ENCODE measurements at places on chromosomes 7 and 10.

DNA sequence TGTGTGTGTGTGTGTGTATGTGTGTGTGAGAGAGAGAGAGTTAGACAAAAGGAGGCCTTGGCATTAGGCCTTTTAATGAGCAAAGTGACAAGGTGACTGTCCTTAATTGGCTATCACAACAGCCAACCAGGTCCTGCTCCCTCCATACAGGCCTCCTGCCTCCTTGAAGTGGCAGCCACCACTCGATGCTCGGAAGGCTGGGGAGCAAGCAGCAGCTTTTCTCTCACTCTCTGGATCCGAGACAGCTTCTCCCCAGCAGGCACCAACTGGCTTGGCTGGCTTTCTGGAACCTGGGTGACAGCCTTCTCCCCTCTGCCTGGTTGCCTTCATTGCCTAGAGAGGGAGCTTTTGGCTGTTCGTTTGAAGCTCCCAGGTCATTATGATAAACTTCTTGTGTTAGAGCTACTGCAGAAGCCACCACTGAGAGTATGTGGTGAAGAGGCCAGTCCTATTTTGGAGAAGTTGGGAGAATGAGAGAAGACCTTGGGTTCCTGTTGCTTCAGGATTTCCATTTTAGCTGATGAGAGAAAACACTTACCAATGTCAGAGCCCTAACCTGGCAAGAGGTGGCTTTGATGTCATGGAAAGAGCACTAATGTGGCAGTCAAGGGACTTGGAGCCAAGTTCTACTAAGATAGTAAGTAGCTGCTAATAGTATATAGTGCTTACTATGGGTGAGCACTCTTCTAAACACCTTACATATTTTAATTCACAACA lies 37.6 kb downstream of the RPS24 start:
- no peak for DNase-seq

- DNase-seq = no peak
These were observed 951 bp downstream of the ZNF25 start for GRCh38 chr10:37975401-37975991.

DNA sequence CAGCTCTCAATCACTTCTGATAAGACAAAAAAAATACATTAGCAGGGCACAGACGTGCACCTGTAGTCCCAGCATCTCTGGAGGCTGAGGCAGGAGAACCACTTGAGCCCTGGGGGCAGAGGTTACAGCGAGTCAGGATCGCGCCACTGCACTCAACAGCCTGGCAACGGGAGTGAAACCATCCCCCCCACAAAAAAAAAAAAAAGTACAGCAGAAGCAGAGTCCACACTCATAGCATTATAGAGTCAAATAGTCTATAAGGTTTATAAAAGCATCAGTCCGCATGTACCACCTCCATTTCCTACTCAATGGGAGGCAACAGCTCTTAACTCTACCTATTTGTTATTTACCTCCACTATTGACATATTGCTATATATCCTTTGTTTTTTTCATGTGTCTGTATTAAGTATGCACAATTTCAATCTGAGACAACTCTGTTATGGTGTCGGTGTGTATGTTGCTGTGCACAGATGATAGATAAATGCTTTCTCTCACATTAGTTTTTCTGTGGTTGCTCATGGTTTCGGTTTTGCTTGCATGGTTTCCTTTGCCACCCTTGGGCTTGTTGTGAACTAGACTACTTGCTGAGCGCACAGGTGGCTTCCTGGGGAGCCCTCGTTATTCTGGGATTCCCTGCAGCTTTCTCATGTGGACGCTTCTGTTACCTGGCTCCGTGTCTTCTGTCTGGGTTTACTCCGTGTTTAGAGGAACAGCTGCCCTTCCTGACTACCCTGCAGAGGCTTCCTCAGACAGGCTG lies 40.4 kb downstream of the PROSER2 start:
- DNase-seq = no peak

DNA sequence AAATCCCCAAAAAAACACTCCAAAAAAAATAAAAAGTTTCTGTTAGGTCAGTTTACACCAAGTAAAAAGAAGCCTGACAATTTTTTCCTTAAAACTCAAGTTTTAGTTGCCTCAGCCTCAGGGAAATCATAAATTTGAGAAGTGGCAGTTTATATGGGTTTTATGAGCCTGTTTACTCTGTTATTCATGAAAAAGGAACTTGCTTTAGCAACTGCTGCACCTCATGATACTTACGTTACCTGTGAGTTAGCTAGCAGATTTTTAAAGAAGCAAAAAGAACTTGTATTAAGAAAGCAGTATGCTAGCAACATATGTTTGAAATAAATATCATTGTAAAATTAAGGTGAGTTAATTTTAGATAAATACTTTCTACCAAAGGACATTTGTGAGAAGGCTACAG lies 1264.5 kb upstream of the PHF14 start:
- no peak for DNase-seq

DNA sequence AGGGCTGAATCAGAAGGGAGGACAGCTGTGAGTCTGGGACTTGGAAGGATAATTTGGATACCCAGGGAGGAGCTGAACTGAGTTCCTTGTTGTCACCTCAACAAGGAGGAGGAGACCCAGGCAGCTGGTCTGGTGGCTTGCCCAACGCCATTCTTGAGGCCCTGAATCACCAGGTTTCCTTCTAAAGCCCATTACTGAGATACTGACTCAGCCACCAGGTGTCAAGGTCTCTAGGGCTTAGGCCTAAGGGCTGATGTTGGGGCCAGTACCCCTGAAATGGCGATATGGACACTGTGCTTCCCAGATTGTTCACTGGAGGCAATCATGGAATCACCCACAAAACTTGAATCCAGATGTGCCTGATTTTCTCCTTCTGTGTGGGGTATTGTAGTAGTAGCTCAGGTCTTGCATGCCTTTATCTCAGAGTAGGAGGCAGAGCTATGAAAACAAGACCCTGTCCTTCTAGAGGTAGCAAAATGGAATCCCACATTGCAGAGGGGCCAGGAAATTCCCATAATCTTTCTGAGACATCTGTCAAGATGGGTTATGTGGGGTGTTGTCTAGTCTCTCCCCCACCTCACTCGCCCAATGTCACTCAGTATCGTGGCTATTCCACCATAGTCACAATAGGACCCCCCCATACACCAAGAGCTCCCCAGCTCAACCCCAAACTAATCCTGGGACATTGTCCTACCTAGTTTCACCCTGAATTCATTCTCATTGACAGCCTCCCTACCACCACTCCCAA lies 1.8 kb upstream of the ATG9B start:
- DNase-seq = no peak

DNA sequence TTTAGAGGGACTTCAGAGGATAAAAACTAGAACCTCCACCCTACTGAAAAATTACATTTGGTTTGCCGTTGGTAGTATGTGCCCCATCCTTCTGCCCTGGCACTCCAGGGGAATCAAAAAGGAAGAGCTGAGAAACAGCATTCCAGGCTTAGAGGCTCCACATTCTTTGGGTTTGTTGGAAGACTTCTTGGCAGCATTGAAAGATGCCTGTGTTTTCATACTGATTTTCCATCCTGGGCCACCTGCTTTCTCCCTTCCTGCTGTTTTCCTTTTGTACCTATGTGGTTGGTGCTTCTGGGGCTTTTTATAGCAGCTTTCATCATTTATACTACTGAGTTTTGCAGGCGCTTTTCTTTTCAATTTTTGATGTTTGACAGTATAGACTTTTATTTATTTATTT lies 61.7 kb downstream of the AUTS2 start:
- no peak for DNase-seq

- DNase-seq = no peak
These were observed 237.5 kb downstream of the DNAJB6 start for GRCh38 chr7:157574120-157574825.

GRCh38 chr7:18177815-18178660 lies 150.4 kb upstream of the PRPS1L1 start:
- no peak for DNase-seq

DNA sequence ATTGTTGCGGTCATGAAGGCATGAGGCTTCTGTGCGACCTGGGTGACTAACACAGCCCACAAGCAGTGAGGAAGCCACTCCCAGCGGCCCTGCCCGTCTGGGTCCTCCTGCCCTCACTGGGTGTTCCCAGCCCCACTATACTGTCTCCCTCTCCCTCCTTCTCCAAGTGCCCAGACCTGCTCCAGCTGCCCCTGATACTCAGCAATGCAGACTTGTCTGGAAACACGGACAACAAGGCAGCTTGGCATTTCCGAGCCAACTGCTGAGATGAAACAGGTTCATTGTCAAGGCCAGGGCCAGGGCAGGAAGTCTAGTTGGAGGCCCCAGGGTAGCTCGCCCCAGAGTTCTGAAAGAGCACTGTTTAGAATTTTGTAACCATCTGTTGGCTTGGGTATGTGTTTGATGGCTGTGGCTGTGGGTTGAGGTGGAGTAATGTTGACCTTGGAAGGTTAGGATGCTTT lies 95.7 kb downstream of the RBM20 start:
- no peak for DNase-seq

GRCh38 chr10:78937800-78938694 lies 130.7 kb upstream of the ZMIZ1 start:
- no peak for DNase-seq

DNA sequence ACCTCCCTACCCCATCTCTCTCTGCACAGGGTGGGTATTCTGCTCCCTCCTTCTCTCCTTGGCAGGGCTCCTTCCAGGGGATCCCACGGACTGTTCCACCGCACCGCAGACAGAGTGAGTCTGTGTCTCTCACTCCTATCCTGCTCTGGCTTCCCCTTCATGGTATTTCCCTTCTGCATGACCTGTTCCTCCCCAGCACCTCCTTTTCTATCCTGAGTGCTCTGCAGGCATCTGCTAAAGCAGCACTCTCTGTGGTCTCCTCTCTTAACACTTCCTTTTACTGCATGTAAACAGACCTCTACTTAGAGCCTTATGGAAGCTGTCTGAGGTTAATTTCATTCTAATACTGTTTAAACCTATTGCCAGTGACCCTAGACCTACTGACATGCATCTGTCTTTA lies 171.5 kb downstream of the CCSER2 start:
- DNase-seq = no peak

- DNase-seq = no peak
These were observed 459 bp downstream of the ZDHHC6 start for GRCh38 chr10:112446055-112446854.

DNA sequence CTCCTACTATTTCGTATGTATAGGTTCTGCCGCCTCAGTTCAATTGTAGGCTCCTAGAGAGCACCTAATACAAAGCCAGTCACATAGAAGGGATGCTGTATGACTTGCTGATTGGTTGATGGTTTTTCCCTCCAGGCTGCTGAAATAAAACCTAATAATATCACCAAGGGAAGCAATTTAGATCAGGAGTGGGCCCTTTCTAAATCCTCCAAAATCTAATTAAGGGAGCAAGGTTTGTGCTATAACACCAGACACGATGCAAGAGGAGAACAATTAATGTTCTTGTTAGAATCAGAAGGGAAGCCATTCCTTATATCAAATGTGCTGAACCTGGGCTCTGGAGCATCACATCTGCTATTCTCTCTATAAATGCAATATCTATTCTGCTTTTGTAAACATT lies 42.0 kb upstream of the SLC13A1 start:
- DNase-seq = no peak

- no peak for DNase-seq
These were observed 44.3 kb upstream of the ZNF107 start for GRCh38 chr7:64621656-64622055.

GRCh38 chr10:89426230-89426868 lies 12.0 kb downstream of the IFIT5 start:
- DNase-seq = no peak

Measured in NCI-H187 treated with DMSO at 0.1 percent for 48 hours (cell line).